ENCODE measurements at places on chromosomes 5 and 9.

DNA sequence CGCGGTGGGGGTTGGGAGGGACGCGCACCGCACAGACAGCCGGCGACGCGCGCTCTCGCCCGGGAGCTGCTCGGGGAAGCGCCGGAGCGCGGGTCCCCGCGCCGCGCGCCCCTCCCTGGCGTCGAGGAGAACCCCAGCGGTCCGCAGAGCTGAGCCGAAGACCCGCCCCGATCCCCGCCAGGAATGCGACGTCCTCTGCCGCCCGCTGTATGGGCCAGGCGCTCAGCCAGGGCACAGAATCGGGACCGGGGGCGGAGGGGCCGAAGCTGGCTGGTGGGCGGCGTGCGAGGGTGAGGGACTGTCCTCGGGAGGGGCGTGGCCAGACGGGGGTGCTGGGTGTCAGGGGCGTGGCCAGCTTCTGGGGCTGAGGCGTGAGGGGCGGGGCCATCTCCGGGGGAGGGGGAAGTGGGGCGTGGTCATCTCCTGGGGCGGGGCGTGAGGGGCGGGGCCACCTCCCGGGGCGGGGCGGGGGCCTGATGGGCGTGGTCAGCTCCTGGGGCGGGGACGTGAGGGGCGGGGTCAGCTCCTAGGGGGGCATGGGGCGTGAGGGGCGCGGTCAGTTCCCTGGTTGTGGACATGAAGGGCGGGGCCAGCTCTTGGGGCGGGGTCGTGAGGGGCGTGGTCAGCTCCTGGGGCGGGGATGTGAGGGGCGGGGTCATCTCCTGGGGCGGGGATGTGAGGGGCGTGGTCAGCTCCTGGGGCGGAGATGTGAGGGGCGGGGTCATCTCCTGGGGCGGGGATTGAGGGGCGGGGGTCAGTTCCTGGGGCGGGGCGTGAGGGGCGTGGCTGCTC lies 965 bp downstream of the PTGDS start:
- no peak for DNase-seq

DNA sequence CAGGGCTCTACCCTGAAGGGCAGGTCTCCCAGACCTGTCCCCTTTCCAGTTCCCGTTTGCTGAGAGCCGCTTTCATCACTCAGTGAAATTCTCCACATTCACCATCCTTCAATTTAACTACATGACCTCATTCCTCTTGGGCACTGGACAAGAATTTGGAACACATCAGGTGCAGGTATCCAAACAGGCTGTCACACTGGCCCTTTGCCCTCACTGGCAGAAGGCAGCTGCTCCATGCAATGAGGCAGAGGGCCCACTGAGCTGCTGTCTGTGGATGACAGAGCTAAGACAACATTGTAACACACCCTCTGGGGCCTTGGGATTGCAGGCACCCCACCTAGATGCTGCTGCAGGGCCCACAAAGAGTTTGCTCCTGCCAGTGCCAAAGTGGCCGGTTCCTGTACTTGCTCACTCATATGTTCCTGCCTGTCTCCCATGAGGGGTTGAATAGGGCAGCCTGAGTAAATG lies 55.1 kb downstream of the ACTL7B start:
- DNase-seq: no peak

DNA sequence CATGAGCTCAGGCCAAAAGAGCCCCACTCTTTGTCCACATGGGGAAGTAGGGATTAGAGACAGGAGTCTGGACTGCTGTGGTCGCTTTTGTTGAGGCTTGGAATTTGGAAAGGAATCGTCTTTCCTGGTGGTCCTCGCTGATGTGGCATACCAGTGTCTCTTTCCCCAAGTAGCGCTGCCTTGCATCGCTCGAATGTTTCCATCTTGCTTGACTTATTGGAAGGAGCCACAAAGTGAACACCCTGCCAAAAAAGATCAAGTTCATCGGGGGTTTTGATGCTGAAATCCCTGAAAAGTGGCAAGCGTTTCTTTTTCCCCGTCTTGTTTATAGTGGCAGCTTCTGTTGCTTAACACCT lies 161.3 kb downstream of the MACROH2A1 start:
- no peak for DNase-seq

DNA sequence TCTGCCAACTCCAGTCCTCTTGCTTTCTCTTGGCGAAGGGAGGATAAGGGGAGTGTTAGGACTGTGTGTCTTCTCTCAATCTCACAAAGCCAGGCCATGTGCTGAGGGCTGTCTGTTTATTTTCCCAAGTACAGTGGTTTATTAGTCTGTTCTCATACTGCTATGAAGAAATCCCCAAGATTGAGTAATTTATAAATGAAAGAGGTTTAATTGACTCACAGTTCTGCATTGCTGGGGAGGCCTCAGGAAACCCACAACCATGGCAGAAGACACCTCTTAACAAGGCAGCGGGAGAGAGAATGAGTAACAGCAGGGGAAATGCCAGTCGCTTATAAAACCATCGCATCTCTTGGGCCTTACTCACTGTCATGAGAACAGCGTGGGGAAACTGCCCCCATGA lies 36.2 kb upstream of the CKS2 start:
- DNase-seq: no peak

GRCh38 chr9:134938346-134939079 lies 20.8 kb upstream of the FCN1 start:
- no peak for DNase-seq

- DNase-seq: no peak
These were observed 141.4 kb upstream of the LMX1B start for GRCh38 chr9:126472198-126472947.

DNA sequence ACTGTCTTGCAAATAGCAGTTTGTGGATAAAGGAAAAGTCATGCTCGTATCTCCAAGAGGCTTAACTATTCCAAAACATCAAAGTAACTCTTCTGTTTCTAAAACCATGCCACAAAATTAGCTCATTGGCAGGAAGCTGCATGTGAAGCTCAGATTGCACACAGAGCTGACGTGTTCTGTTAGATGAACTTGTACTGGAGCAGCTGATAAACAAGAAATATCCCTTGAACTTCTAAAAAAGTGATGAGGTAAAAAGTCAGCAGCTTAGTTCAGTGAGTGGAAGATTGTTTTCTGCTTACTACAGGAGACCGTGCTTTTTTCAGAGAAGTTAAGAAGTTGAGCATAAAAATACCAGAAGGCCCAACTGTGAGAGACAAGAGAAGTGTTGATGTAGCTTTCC lies 113.2 kb downstream of the SLC12A2 start:
- no peak for DNase-seq

DNA sequence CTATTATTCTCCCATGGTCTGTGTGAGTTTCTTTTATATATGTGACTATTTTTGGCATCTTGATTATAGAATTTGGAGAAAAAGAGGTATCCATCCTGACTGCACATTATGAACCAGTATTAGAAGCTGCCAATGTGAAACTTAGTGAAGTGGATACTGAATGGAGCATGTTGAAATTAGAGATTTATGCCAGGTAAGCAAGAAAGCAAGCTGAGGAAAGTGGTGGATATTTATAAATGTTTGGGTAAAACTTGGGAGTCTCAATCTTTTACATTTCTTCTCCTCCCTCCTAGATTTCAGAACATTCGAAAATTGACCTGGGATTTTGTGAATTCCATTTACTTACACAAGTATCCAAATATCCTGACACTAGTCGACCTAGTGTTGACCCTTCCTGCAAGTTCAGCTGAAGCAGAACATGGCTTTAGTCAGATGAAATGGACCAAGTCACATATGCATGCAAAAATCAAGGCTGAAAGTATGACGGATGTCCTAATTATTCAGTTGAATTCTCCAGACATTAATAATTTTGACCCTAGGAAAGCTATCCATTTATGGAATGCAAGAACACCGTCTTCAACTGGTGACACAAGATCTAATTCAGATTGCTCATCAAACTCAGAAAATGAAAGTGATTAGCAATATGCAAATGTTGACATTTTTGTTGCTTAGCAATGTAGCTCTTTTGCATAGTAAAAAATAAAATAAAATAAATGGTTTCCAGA lies 66.8 kb upstream of the IL7R start:
- no peak for DNase-seq

GRCh38 chr5:180287404-180287803 lies 4.5 kb downstream of the MAPK9 start:
- DNase-seq: no peak

DNA sequence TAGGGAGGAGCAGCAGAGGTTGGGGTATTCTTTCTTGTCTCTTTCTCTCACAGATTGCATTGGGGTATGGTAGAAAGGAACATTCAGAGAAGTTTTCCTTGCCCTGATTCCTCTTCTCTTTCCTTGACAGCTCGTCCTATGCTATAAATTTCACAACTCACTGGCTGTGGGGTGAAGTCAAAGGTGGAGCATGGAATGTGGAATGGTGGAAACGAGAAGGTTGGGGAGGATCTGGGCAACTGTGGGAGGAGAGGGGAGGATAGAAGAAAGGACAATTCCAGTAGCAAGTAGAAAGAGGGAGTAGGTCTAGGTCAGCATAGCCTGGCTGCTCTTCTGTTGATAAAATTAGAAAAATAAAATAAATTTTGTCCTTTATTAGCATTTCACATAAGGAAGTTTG lies 39.0 kb upstream of the POC5 start:
- no peak for DNase-seq

GRCh38 chr5:6482735-6483134 lies 34.1 kb downstream of the UBE2QL1 start:
- no peak for DNase-seq
